ENCODE measurements at places on chromosomes 2 and 18. TPM values are rescaled to one million over a fixed set of nuclear protein-coding genes. Genes with fewer than 3 reads are reported as not detected.

- H3K4me1 ChIP-seq: peaks cover 16% of the 10 kb centered on the region
- no peak overlapping the region for H3K27ac ChIP-seq
- no peak overlapping the region for H3K4me3 ChIP-seq
- no peaks in the 10 kb centered on the region for H3K27me3 ChIP-seq
These were observed 90.5 kb upstream of the MGAT5 start for GRCh38 chr2:134163336-134163735.

DNA sequence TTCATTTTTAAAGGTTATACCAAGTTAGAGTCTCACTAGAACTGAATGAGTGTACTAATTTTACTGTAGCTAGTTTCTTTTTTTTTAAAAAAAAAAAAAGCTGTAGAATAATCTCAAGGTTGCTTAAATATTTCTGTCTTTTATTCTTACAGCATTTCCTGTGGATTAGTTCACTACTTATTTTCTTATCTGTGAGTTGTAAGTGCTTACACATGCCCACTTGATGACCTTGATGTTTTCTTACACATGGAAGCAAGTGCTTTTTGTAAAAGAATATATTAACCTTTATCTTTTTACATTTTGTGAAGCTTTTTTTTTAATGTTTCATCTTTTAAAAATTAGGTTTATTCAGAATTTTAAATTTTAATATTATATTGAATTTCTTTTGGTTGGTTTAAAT is 57.8 kb downstream of the MSH2 start:
- no peak overlapping the region for H3K4me3 ChIP-seq
- no peak overlapping the region for H3K27ac ChIP-seq
- peaks cover 19% of the 10 kb centered on the region for H3K4me1 ChIP-seq
- DNase-seq: no peak
- H3K27me3 ChIP-seq: no peaks in the 10 kb centered on the region

GRCh38 chr2:20443276-20443920 is 3.5 kb upstream of the RHOB start:
- H3K27ac ChIP-seq: no peak overlapping the region
- peaks cover 16% of the 10 kb centered on the region for H3K4me1 ChIP-seq
- DNase-seq: no peak
- peaks cover 52% of the 10 kb centered on the region for H3K27me3 ChIP-seq
- H3K4me3 ChIP-seq: no peak overlapping the region

GRCh38 chr2:154692927-154693326 is 5.6 kb upstream of the KCNJ3 start:
- no peak overlapping the region for H3K27ac ChIP-seq
- DNase-seq: no peak
- no peak overlapping the region for H3K4me3 ChIP-seq
- H3K36me3 ChIP-seq: no peaks in the 10 kb centered on the region
- H3K27me3 ChIP-seq: peaks cover 12% of the 10 kb centered on the region

- H3K27ac ChIP-seq: no peak overlapping the region
- no peak for DNase-seq
- H3K27me3 ChIP-seq: peaks cover 16% of the 10 kb centered on the region
- H3K4me3 ChIP-seq: no peak overlapping the region
These were observed 22.7 kb upstream of the GCG start for GRCh38 chr2:162174746-162175145.

GRCh38 chr2:26864226-26864625 is 16.3 kb downstream of the DPYSL5 start:
- H3K27me3 ChIP-seq: peaks cover 19% of the 10 kb centered on the region
- H3K27ac ChIP-seq: no peak overlapping the region
- H3K36me3 ChIP-seq: no peaks in the 10 kb centered on the region

DNA sequence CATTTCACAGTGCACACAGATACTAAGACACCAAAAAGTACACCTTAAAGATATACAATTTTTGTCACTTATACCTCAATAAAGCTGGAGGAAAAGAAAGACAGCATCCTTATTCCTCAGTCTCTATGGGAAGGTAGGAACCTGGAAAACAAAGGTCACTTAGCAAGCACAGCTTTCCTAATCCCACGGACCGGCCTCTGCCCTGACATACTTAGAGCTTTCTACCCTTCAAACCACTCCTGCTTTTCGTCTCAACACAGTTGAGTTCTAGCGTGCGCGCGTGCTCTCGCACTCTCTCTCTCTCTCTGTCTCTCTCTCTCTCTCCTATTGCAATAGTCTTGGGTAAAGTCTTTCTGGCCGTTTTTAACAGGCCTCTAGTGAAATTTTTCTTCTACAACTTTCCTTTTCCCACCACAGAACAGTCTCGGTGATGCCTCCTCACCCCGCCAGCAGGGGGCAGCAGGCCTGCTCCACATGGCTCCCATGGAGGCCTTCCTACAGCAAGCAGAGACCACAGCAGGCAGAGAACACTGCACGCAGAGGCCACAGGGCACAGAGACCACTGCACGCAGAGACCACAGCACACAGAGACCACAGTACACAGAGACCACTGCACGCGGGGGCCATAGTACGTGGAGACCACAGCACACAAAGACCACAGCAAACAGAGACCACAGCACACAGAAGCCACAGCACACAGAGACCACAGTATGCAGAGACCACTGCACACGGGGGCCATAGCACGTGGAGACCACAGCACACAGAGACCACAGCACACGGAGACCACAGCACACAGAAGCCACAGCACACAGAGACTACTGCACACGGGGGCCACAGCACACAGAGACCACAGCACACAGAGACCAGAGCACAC is 106.9 kb downstream of the FBXO15 start:
- no peaks in the 10 kb centered on the region for H3K36me3 ChIP-seq
- H3K27ac ChIP-seq: no peak overlapping the region
- DNase-seq: peak; percentile 62
- no peaks in the 10 kb centered on the region for H3K27me3 ChIP-seq
- no peak overlapping the region for H3K4me3 ChIP-seq
- H3K4me1 ChIP-seq: no peaks in the 10 kb centered on the region

GRCh38 chr2:207970826-207971180 is 54.5 kb downstream of the PLEKHM3 start:
- no peak for DNase-seq
- peaks cover 2% of the 10 kb centered on the region for H3K36me3 ChIP-seq
- H3K4me3 ChIP-seq: no peak overlapping the region
- peaks cover 4% of the 10 kb centered on the region for H3K4me1 ChIP-seq
- no peaks in the 10 kb centered on the region for H3K27me3 ChIP-seq
- H3K27ac ChIP-seq: no peak overlapping the region

DNA sequence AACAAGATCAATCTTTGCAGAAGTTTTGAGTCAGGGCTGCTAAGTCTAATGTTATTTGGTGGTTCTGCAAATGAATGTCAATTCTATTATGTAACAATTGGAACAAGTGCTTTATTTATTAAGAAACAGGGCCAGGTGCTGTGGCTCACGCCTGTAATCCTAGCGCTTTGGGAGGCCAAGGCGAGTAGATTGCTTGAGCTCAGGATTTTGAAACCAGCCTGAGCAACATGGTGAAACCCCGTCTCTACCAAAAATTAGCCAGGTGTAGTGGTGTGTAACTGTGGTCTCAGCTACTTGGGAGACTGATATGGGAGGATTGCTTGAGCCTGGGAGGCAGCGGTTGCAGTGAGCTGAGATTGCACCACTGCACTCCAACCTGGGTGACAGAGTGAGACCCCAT is 13.2 kb upstream of the RNF103 start:
- H3K27me3 ChIP-seq: peaks cover 10% of the 10 kb centered on the region
- no peaks in the 10 kb centered on the region for H3K4me1 ChIP-seq
- H3K36me3 ChIP-seq: peaks cover 2% of the 10 kb centered on the region
- H3K27ac ChIP-seq: no peak overlapping the region
- no peak for DNase-seq

GRCh38 chr2:9179572-9180201 is 26.9 kb upstream of the ASAP2 start:
- H3K36me3 ChIP-seq: no peaks in the 10 kb centered on the region
- no peak overlapping the region for H3K27ac ChIP-seq
- no peak for DNase-seq
- H3K27me3 ChIP-seq: no peaks in the 10 kb centered on the region
- H3K4me3 ChIP-seq: no peak overlapping the region

DNA sequence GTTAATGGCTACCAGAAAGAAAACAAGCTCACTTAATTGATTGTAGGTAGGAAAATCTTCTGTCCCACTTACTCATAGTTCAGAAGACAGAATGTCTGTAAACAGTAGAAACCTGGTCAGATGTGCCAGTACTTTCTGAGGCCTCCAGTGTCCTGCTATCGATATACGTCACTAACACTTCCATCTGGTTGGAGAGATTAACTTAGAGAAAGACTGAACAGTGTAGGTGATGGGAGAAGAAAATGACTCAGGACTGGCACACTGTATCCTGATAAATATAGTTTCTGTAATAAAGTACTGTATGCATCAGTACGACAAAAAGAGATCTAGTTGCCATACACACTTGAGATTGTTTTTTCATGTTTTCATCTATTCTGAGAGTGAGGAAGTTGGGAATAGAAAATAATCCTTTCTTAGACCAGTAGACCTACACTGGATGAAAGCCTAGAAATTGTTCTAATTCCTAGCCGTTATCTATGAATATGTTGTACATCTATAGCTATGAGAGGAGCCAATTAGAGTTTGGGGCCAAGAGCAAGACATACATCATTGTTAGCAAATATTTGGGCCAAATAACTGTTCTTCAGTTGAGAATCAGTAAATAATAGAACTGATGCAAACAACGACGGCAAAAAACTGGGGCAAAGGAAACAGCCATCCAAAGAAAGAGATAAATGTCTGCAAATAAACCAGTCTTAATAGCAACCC is 105.9 kb downstream of the NAT8 start:
- peaks cover 28% of the 10 kb centered on the region for H3K36me3 ChIP-seq
- no peak overlapping the region for H3K27ac ChIP-seq
- H3K27me3 ChIP-seq: no peaks in the 10 kb centered on the region
- H3K4me1 ChIP-seq: no peaks in the 10 kb centered on the region
- H3K4me3 ChIP-seq: no peak overlapping the region

GRCh38 chr2:124426122-124426521 is 401.0 kb downstream of the CNTNAP5 start:
- no peaks in the 10 kb centered on the region for H3K27me3 ChIP-seq
- H3K27ac ChIP-seq: no peak overlapping the region
- no peak overlapping the region for H3K4me3 ChIP-seq
- DNase-seq: no peak
- no peaks in the 10 kb centered on the region for H3K36me3 ChIP-seq
- no peaks in the 10 kb centered on the region for H3K4me1 ChIP-seq

LIPT1 gene
- total RNA-seq: 3.3 TPM

AKAIN1 gene
- not detected for total RNA-seq

FSIP2 gene
- not detected for total RNA-seq

IGFBP5 gene
- total RNA-seq: not detected

ICOS gene
- 143 TPM for total RNA-seq
